ENCODE measurements at places on chromosomes 16 and 17.

GRCh38 chr17:6556121-6557039, at the start of gene PITPNM3:
Gene PITPNM3, minus strand, starts transcription at chr17:6556555. Its CDS starts 149 bp downstream, at chr17:6556406.
- DNase-seq, result no peak

DNA sequence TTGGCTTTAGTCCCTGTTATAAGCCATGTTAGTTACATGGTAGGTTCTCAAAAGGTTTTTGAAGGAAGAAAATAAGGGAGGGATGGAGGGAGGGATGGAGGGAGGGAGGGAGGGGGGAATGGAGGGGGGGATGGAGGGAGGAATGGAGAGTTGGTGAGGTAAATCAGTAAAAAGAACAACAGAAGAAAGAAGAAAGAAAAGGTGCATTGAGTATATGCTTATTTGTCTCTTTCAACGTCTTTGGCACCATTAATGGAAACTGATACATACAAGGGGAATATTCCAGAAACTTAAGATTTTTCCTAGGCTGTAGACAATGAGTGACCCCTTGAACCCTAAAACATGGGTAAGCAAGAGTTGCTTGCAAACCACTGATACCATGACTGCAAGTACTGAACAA, 1056.3 kb downstream of the CDH11 start:
- DNase-seq, result no peak

- DNase-seq, result no peak
Measured at GRCh38 chr17:7912927-7913524, 3.1 kb downstream of the RNF227 start.

DNA sequence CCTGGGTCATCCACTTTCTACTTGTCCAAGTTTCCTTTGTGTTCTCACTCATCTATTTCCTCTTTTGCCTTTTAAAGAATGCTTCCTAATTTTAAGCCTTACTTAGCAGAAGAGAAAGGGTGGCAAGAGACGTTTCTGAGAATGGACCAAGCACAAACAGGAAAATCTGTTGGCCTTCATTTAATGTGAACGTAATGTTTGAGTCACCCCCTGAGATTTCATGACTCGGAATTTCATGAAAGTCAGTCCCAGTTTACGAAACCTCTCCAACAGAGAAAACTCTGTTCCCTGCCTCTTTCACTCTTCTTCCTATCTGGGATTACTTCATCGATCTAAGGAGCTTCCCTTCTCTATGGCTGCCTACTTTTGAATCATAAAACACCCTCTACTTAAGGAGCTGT, at the start of gene CD300E:
Gene CD300E, minus strand, starts transcription at position 46 of the 401 bp plus-strand sequence. CDS start 117 bp downstream, outside the sequence.
- DNase-seq, result no peak

GRCh38 chr17:80765241-80765961, 220.8 kb downstream of the RPTOR start:
- no peak for DNase-seq

GRCh38 chr16:73220836-73221235, 172.9 kb upstream of the ZFHX3 start:
- no peak for DNase-seq

GRCh38 chr16:4709481-4709880, 16.1 kb downstream of the NUDT16L1 start:
- no peak for DNase-seq

DNA sequence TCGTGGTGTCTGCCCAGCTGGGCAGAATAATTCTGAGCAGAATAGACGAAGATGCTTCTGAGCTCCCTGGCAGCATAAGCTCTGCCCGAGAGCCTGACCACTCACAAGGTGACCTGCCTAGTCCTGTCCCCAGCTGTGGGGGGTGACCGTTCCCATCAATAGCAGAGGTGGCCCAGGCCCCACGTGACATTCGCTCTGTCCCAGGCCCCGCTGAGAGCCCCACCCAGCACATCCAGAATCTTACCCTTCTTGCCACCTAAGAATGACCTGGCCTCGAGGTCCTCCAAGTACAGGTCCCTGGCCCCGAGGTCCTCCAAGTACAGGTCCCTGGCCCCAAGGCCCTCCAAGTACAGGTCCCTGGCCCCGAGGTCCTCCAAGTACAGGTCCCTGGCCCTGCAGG, 695 bp upstream of the TMEM204 start:
- no peak for DNase-seq

GRCh38 chr17:40564883-40565768, at the start of gene CCR7:
Gene CCR7, minus strand, starts transcription at chr17:40565472. Its CDS starts 63 bp downstream, at chr17:40565409.
- DNase-seq, result peak; percentile 73

DNA sequence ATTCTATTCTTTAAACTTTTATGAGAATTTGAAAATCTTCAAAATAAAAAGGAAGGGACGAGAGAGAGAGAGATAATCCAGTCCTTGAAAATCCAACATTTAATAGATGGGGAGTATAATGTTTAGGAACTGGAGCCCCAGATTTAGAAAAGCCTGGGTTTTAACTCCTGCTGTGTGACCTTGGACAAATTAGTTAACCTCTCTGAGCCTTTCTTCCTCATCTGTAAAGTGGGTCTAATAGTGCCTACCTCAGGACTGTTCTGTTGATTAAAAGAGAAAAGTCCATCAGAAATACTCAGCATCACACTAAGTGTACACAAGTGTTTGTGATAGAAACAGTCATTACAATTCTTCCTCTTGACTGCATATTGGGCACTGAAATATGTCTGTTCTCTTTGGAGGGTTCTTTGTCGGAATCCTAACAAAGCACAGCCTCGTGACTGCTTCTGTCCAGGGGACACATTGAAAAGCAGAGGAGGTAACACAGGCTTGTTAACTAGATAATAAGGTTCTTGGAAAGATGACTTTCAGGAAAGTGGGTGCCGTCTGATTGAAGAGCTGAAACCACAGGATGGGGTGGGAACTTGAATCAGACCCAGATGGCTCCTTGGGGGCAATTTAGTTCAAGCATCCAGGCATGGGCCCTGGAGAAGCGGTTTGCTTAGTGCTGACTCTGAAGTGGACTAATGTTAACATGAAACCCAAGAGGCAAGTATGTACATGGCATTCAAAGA, 128.2 kb downstream of the CLEC16A start:
- no peak for DNase-seq

DNA sequence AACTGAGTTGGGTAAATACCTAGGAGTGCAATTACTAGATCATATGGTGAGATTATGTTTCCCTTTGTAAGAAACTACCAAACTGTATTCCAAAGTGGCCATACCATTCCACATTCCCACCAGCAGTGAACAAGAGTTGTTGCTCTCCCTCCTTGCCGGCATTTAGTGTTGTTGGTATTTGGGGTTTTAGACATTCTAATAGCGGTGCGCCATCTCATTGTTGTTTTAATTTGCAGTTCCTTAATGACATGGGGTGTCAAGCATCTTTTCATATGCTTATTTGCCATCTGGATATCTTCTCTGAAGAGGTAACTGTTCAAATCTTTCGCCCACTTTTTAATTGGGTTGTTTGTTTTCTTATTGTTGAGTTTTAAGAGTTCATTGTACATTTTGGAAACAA, 164.2 kb upstream of the LHX1 start:
- no peak for DNase-seq

DNA sequence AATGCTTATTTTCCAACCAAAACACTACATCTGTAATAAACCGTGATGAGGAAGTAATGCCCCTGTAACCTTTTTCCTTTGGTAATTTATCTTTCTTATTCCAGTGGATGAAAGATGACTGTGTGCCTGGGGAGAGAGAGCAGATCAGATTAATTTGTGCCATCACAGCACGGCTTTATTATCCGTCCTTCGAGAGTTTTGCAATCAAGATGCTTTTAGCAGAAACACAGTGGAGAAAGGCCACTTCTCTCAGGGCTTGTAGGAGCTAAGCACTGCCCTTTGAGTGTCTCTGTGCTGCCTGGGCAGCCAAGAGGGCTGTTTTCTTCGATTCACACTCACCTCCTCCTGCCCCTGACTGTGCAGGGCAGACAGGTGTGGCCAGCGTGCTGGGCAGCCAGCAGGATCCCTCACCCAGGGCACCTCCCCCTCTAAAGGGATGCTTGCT, 190.2 kb downstream of the PRKCA start:
- DNase-seq, result no peak

DNA sequence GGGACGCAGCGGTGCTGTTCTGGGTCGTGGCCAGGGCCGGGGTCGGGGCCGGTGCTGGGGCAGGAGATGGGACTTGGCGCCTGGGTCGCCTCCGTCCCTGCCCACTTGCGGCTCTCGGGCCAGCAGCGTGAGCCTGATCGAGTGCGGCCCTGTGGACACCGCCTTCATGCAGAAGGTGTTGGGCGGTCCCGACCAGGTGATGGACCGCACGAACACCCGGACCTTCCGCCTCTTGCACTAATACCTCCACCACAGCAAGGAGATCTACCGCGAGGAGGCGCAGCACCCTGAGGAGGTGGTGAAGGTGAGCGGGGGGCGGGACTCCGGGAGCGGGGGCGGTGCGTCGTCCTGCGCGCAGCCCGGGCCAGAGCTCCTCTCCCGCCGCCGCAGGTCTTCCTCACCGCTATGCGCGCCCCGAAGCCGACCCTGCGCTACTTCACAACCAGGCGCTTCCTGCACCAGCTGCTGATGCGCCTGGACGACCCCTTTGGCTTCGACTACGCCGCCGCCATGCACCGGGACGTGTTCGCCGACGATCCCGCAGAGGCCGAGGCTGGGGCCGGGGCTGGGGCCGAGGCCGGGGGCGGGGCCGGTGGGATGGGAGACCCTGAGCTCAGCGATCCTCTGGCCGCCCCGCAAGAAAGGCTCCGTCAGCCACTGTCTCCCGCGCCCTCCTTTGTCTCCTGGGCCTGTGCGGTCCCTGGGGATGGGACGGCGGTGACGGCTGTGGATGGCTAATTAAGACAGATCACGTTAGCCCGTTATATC, 4.5 kb upstream of the HSD17B1 start:
- DNase-seq, result peak; percentile 54

DNA sequence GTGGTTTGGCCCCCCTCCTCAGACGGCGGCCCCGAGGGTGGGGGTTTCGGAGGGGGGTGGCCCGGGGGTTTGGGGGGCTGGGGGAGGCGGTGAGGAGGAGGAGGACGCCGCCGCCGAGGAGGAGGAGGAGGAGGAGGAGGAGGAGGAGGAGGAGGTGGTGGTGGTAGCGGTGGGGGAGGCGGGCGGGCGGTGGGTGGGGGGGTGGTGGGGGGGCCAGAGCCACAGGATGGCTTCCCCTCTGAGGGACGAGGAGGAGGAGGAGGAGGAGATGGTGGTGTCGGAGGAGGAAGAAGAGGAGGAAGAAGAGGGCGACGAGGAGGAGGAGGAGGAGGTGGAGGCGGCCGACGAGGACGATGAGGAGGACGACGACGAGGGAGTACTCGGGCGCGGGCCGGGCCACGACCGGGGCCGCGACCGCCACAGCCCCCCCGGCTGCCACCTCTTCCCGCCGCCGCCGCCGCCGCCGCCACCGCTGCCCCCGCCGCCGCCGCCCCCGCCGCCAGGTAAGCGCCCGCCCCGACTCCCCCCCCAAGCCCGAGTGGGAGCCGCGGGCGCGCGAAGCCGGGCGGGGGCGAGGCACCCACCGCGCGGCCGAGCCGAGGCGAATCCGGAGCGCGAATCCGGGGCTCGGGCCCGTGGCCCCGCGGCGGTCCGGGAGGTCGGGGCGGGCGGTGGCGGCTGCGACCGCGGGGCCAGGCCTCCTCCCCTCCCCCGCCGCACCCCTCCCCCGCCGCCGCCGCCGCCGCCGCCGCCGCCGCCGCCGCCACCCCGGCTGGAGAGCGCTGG, 3.8 kb upstream of the CHD3 start:
- peak; percentile 17 for DNase-seq

DNA sequence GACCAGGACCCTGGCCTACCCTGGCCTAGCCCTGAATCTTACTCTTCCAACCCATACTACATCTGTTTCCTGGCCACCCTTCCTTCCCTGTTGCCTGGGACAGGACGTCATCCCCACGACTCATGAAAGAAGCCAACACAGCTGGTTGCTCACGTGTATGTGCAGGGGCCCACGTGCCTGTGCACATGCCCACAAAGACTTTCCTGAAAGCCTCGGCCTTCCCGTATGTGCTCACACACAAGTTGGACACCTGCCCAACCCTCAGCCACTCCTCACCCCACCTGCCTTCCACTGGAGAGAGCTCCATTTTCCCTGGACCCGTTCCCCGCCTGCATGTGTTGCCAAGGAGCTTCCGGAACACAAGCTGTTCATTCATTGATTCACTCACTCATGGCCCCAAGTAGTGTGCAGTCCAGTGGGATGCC, 7.0 kb downstream of the PLXDC1 start:
- DNase-seq, result no peak

DNA sequence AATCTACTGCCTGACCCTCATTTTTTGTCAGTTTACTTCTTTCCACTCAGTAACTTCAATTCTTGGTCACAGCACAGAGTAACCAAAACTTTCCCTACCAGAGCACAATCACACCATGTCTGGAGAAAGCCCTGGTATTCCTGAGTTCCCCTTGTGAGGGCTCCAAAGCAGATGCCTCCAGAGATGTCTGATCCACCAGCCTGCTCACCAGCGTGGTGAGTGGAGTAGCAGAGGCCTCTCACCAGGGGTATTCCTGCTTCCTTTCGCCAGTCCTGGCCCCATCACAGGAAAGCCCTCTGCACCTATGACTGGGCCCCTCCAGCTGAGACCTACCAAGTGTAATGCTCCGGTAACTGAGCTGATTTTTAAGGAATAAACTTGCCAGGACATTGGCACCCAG, 205.4 kb upstream of the HS3ST3A1 start:
- DNase-seq, result no peak

- DNase-seq, result no peak
Measured at GRCh38 chr16:80596507-80597207, 55.9 kb downstream of the DYNLRB2 start.

GRCh38 chr17:75010683-75011400, 1.6 kb upstream of the MRPL58 start:
- DNase-seq, result no peak

DNA sequence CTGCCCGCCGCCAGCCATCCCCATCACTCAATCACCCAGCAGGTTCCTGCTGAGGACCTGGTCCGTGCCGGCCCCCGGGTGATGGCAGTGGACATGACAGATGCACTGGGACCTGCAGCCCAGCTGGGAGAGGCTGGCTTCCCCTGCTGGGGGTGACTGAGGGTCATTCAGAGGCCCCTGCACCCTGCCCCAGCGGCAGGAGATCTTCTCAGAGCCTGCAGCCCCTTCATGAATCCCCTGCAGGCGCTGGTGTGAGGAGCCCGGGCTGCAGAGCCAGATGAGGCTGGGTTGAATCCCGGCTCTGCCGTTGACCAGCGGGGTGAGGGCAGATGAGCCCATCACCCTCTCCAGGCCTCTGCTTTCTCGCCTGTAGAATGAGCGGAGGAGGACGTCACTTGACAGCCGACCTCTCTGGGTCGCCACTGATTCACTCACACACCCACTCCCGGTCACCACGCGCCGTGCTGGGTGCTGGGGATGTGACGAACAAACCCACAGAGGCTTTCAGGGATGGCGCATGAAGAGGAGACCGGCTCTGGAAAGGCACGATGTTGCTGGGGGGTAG, 95.2 kb upstream of the CIBAR2 start:
- no peak for DNase-seq

DNA sequence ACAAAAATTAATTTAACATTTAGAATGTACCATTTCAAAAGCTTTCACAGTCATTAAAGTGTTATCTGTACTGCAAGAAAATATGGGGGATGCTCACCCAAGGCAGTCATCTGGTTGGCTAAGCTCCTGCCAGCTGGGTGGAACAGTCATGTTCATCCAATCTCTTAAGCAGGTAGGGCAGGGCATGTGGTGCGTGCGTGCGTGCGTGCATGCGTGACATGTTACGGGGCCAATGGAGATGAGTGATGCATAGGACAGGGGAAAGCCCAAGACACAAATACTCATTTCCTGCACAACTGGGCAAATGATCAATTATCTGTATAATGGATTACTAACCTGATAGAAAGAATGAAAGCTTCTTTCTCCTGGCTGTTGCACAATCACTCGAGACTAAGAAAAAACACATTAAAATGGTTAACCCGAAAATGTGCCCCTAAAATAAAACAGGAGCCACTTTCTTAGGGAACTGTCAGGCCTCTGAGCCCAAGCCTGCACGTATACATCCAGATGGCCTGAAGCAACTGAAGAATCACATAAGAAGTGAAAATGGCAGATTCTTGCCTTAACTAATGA, 104.4 kb downstream of the MYO1D start:
- no peak for DNase-seq
